T-helper 9 cell (primary cell): ENCODE measurements at places on chromosomes 4 and X.

DNA sequence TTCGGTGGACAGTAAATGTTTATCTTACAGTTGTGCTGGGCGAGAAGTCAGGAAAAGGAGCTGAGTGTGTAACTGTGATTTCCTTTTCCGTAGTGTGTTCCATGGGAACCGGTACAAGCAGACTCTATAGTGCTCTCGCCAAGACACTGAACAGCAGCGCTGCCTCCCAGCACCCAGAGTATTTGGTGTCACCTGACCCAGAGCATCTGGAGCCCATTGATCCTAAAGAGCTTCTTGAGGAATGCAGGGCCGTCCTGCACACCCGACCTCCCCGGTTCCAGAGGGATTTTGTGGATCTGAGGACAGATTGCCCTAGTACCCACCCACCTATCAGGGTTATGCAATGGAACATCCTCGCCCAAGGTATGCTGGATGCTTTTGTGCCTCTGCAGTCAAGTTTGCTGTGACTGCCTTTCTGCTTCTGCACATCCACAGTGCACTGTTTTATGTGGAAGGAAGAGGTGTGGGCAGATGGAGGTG, 27.4 kb downstream of the NOCT start:
- DNase-seq, result no peak

- no peak for DNase-seq
Observed at GRCh38 chr4:70721747-70722146, at the start of gene RUFY3. Gene RUFY3 (plus strand): TSS chr4:70721964. CDS start chr4:70722574, 610 bp downstream.

GRCh38 chr4:140903522-140904475, 147.6 kb upstream of the TBC1D9 start:
- DNase-seq, result no peak

DNA sequence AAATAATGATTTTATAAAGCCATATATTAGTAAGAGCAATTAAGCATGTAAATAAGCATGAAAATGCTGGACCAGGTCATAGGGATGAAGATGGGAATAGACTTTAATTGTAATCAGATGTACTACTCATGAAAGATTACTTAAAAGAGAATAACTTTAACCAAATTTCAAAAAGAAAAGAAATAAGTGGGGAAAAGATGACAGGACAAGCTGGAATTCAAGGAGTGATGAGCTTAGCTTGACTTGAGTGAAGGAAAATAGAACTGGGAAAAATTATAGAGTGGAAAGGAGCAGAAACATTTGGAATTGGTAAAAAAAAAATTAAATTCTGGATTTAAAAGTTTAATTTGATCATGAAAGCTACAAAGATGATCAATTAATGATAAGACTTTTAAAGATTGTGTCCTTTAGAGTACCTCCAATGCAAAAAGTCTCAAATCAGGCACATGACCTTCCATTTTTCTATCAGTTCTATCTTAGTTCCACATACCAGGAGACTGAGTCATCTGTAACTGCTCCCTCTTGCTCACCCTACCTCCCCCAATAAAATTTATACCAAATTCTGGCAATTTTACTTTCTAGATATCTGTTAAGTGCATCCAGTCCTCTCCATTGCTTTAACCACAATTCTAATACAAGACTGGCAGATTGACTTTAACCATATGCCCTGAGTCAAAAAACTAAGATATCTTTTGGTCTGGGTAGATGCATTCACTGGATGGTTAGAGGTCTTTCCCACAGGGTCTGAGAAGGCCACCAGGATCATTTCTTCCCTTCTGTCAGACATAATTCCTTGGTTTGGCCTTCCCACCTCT, 56.4 kb upstream of the SLIT2 start:
- DNase-seq, result no peak

DNA sequence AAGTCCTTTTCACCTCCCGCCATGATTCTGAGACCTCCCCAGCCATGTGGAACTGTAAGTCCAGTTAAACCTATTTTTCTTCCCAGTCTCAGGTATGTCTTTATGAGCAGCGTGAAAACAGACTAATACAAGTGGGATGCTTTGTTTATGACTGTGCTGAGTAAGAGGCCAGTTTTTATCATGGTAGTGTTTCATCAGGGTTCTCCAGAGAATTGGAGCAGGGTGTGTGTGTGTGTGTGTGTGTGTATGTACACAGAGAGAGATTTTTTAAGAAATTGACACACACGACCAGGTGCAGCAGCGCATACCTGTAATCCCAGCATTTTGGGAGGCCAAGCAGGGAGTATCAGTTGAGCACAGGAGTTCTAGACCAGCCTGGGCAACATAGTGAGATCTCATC, 34.6 kb upstream of the SLC2A9 start:
- DNase-seq, result no peak

- no peak for DNase-seq
Observed at GRCh38 chr4:127140306-127140705, 492.5 kb upstream of the INTU start.

GRCh38 chr4:45865781-45866180, 258.1 kb downstream of the GABRG1 start:
- no peak for DNase-seq

GRCh38 chr4:146638786-146639505, at the start of gene POU4F2:
Gene POU4F2 (plus strand): TSS chr4:146638893. CDS start chr4:146639141, 248 bp downstream.
- no peak for DNase-seq

- DNase-seq, result no peak
Observed at GRCh38 chrX:133947996-133948395, 37.4 kb downstream of the GPC3 start.

DNA sequence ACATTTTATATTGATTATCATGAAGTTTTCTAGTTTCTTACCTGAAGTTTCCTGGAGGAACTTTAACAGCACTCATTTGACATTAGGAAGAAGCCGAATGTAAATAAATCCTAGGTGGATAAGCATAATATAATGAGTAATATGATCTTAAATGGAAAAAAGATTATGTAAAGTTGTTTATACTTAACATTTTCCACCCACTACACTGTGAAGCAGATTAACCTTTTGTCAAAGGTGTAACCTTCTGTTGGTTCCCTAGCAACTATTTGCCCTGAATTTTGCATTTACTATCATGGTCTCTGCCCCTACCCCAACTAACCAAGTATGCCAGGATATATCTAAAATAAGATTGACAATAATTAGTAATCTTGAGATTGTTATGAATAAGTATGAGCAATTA, at the start of gene UGT2A1:
Gene UGT2A1 (minus strand): TSS at position 101 of the 400 bp plus-strand sequence. CDS start 5,603 bp downstream, outside the sequence.
- DNase-seq, result no peak

- DNase-seq, result no peak
Observed at GRCh38 chrX:48466696-48467095, 3.4 kb downstream of the SLC38A5 start.

DNA sequence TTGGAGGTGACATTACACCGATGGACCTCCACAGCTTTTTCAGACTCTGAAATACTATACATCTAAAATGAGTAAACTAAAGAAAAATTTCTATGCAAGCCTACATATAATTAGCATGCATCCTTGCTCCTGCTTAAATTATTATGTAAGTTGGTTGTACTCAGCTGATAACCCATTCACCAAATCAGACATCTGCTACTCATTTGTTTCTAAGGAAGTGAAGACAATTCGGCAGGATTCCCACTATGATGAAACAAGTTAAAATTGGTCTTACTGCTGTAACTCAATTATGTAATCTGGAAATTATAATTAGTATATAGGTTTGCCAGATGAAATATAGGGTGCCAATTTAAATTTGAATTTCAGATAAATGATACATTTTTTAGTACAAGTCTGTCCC, 59.5 kb upstream of the FGF13 start:
- no peak for DNase-seq

DNA sequence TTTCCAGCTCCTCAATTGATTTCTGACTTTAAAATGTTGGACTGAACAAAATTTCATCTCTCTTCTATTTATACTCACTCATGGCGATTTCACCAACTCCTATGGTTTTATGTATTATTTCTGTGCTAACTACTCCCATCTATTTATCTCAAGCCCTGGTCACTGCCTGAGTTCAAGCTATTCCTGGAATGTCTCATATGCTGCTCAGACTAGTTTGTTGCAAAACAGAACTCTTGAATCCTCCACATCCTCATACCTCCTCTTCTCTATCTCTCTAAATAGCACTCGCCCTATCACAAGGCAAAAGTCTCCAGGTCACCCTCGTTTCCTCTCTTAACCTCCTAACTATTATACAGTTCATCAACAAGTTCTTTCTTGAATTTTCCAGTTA, 19.0 kb upstream of the DDX60 start:
- DNase-seq, result no peak

GRCh38 chr4:23882976-23883531, 6.8 kb downstream of the PPARGC1A start:
- DNase-seq, result no peak

GRCh38 chrX:68534691-68535090, 35.8 kb downstream of the YIPF6 start:
- no peak for DNase-seq

GRCh38 chr4:119394826-119395225, 72.9 kb upstream of the FABP2 start:
- no peak for DNase-seq

- DNase-seq, result no peak
Observed at GRCh38 chr4:58560736-58561135, 1450.6 kb upstream of the IGFBP7 start.

DNA sequence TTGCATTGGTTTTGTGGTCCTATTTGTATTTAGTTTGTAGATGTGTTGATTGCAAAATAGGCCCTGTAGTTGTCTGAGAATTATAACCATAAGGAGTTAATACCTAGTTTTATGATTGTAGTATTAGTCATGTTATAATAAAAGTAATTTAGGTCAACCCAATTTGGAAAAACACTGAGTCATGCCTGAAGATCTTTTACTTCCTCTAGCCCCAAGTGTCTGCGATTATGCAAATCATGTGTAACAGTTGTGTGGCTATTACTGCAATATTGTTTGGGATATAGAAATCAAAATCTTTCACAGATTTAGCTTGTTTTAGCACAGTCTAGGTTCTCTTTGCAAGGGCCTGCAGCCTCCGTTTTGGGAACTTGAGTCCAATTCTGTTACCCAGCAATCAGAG, 12.6 kb downstream of the SRD5A3 start:
- DNase-seq, result no peak

DNA sequence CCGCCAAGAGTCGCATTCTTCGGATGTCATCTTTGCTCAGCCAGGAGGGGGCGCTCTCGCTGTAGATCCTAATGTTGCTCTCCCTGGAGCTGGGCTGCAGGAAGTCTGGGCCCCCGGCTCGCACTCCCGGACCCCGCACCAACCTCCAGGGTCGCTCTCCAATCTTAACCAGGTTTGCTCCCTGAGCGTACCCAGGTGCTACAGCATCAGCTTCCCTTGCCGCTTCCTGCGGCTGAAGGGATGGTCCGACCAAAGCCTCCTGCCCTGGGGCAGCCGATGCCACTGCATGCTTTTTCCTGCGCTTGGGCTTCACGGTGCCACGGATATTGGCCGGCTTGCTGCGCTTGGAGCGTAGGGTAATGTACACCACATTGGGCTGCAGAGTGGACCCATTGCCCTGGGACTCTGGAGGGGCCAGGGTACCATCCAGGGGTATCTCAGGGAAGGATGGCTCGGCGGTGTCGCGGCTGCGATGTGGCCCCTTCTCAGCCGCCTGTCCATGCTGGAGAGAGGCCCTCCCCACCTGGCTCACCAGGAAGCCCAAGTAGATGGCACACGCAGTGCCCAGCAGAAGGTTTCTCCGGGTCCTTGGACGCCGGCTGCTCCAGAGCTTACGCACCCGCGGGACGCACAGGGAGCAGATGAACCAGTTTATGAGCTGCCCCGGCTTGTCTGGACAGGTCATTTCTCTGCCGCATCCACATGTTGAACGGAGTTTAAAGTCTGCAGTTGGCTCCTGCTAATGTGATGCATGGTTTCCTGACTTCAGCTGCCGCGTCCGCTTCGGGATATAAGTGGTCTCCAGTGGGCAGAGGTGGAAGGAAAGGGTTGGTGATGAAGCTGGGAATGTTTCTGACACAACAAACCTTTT, 1.9 kb downstream of the GASK1B start:
- no peak for DNase-seq

DNA sequence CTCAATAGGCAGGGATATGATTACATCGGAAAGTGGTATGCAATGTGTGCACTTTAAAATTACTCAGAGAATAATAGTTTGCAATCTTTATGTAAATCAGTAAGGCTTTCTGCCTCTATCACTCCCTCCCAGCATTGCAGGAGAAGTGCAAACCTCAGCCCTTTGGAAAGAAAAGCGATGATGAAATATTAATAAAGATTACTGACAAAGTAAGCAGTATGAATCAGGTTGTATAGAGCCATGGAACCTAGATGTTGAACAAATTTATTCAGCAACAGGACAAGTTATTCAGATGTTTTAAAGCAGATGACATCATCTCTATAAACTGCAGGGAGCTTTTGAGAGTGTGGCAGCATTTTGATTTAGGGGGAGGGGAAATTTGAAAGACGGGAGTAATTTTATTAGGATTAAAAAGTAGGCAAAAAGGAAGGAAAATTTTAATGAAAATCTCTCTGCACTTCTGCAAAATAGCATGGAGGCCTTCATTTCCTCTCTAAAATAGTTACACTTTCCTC, 631.7 kb upstream of the GRIA3 start:
- no peak for DNase-seq

DNA sequence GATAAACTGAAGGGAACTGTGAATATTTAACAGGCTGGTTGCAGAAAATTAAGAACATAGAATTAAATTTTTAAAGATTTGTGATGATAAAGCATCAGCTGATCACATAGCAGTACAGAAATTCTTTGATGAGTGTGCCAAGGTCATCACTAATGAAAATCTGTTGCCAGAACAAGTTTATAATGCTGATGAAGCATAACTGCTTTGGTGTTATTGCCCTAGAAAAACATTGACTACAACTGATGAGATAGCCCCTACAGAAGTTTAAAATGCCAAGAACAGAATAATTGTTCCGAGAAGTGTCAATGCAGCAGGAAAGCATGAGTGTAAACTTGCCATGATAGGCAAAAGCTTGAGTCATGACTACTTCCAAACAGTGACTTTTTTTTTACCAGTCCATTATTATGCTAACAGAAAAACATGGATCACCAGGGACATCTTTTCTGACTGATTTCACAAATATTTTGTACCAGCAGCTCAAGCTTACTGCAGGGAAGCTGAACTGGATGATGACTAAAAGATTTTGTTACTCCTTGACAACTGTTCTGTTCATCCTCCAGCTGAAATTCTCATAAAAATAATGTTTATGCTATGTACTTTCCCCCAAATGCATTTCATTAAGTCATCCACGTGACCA, 1136.6 kb downstream of the FAT4 start:
- DNase-seq, result no peak

DNA sequence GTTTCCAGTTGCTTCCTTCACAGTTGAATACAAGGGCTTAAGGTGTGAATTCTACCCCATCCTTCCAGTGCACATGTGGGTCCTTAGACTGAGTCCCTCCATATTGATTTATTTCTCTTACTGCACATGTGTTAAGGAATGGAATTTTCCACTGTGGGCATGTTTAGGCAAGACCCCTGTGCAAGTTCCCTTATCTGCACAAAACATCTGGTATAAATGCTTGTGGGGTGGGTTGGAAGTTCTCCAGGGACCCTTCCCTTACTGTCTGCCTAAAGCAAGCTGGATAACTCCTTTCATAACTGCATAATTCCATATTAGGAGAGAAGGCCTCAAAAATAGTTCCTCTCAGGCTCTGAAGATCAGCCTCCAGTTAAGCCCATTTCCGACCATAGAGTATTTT, 570.9 kb downstream of the ADGRL3 start:
- no peak for DNase-seq
